ENCODE measurements at places on chromosomes 2 and 18. TPM values are rescaled to one million over a fixed set of nuclear protein-coding genes. Genes with fewer than 3 reads are reported as not detected.

DNA sequence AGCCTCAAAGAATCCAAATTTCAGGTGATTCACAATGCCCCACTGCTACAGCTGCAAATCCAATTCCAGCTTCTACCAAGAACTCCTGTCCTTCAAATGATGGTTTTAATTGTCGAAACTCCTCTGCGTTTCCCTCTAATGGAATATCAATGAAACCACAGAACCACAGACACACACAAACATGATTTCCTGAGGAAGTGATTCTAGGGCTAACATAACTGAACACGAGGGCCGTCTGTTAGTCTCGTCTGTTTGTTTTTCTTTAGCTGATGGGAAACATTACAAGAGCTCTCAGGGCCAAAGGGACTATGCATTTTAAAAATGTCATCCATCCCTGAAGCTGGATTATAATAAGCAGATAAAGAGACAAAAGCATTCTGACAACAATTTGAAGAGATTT, 59.4 kb downstream of the RNF152 start:
- DNase-seq = no peak

- no peak for DNase-seq
These were observed 91.8 kb downstream of the CABLES1 start for GRCh38 chr18:23226930-23227725.

GRCh38 chr2:152532241-152532640, 185.0 kb downstream of the PRPF40A start:
- DNase-seq = no peak

GRCh38 chr2:16184945-16185660, 244.8 kb downstream of the MYCN start:
- DNase-seq = no peak

The HRH4 gene
- not detected for total RNA-seq

- no peak for DNase-seq
These were observed 45.5 kb downstream of the EML4 start for GRCh38 chr2:42214669-42215068.

The ANKRD23 gene
- 3.2 TPM for total RNA-seq

- DNase-seq = no peak
These were observed 30.7 kb downstream of the COPS8 start for GRCh38 chr2:237116431-237116830.

DNA sequence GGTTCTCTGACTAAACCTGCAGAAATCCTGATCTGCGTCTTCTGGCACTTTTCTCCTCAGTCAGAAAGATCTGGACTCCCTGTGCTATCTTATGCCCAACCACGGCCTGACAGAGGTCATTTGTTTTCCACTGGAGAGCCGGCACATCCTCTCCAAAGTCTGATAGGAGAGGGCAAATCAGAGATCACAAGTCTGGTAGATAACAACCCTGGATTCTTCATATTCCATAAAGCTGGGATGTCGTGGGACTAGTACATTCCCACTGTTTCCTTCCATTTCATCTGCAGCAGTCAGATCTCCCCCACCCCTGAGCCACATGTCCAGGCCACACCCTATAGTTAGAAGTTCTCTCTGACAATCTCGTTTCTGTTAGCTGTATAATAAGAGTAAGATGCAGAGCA, 157.0 kb downstream of the MGAT5 start:
- no peak for DNase-seq

GRCh38 chr2:109428281-109428680, 185.5 kb downstream of the SEPTIN10 start:
- DNase-seq = no peak

- DNase-seq = no peak
These were observed 446.3 kb downstream of the LPIN1 start for GRCh38 chr2:12192762-12193161.

DNA sequence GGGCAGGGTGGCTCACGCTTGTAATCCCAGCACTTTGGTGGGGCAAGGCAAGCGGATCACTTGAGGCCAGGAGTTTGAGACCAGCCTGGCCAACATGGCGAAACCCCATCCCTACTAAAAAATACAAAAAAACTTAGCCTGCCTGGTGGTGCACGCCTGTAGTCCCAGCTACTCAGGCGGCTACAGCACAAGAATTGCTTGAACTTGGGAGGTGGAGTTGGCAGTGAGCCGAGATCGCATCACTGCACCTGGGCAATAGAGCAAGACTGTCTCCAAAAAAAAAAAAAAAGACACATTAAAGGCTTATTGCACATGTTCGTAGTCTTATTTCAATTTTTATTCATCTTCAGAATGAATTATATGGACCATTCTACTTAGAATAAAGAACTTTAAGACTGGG, 110.2 kb downstream of the BMPR2 start:
- peak; percentile 59 for DNase-seq

GRCh38 chr2:199085261-199085660, 372.5 kb downstream of the SATB2 start:
- no peak for DNase-seq

The VSNL1 gene
- 0.45 TPM for total RNA-seq

The DSC3 gene
- total RNA-seq = 0.15 TPM

GRCh38 chr2:164948540-164948939, 6.8 kb downstream of the SLC38A11 start:
- DNase-seq = no peak

GRCh38 chr2:106065268-106065982, 128.7 kb downstream of the UXS1 start:
- DNase-seq = peak; percentile 46

The PDCD1 gene
- 2.3 TPM for total RNA-seq

DNA sequence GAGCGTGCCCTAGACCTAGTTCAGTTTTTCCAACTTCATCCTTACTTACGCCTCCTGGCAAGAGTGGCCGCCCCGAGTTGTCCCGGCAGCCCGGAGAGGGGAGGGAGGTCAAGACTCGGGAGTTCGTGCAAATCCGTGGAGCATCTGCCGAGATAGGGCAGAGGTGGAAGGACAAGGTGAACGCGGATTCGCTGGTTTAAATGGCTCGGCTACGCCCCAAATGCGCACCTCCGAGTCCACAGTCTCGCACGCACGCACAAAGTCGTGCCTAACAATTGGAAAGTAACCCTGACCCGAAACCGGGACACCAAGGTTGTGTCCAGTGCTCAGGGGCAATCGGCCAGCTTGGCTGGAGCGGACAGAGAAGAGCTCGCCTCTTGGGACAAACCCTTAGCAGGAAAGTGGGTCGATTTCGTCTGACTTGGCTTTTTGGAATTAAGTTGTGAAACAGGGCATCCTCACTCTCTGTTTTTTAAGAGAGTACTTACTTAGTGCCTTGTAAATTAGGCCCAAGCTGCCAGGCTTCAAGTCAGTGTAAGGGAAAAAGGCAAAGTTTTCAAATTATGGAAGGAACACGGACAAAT, 726 bp upstream of the SS18 start:
- no peak for DNase-seq

- DNase-seq = no peak
These were observed 43.4 kb upstream of the IGFBP2 start for GRCh38 chr2:216589791-216590190.

The CFAP221 gene
- 1.6 TPM for total RNA-seq

The GEN1 gene
- total RNA-seq = 12.8 TPM

The FBXO36 gene
- 8.9 TPM for total RNA-seq

The CCDC68 gene
- 16.2 TPM for total RNA-seq

- no peak for DNase-seq
These were observed 15.9 kb upstream of the WIPF1 start for GRCh38 chr2:174613531-174613930.

GRCh38 chr2:7262727-7263126, 345.5 kb downstream of the RNF144A start:
- DNase-seq = no peak

DNA sequence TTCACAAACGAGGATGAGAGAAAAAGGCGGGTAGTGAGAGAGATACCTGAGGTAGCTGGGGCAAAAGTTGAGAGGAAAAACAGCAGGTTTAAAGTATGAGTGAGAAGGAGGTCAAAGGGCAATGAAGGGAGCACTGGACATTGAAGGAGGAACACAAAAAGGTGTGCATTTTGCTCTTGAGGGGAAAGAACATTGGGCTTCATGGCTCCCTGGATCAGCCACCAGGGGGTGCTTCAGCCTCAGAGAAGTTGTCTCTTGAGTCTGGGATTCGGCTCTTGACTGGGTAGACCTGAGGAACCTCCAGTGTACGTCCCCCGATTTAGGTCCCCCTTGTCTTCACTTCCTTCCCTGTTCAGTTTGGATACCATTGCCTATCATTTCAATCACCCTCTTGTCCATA, 128.5 kb downstream of the RAPGEF4 start:
- peak; percentile 38 for DNase-seq

The DSC2 gene
- 7.4 TPM for total RNA-seq

DNA sequence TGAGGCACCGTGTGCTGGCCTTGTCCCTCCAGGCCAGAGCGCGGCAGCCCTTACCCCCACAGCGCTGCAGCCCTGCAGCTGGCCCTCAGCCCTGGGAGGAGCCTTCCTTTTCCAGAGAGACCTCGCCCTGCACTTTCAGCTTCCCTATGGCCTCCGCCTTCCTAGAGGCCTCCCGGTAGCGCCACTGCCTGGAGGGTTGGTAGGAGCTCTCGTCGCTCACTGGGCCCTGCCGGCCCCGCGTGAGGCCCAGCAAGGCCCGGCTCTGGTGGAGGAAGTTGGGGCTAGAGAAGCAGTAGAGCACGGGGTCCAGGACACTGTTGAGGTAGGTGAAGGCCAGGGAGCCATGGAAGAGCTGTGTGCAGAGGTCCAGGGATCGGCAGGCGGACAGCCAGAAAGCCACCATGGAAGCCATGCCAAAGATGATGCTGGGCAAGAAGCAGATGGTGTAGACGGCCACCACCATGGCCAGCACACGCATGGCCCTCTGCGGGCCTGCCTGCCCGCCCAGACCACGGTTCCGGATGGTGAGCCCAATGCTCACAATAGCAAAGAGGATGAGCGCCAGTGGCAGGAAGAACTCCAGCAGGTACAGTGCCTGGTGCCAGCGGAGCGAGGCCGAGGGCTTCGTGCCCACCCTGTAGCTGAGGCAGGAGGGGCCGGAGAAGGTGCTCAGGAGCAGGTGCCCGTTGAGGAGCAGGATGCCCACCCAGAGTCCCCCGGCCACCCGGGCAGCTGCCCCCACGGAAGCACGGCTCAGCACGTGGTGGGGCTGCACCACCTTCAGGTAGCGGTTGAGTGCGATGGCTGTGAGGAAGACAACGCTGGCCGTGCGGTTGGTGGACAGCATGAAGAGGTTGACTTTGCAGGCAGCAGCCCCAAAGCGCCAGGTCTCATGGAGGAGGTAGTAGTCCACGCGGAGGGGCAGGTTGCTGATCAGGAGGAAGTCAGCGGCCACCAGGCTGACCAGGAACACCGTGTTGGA, 821 bp downstream of the OXER1 start:
- DNase-seq = no peak

- no peak for DNase-seq
These were observed 57.8 kb upstream of the KIF5C start for GRCh38 chr2:148817210-148817708.

DNA sequence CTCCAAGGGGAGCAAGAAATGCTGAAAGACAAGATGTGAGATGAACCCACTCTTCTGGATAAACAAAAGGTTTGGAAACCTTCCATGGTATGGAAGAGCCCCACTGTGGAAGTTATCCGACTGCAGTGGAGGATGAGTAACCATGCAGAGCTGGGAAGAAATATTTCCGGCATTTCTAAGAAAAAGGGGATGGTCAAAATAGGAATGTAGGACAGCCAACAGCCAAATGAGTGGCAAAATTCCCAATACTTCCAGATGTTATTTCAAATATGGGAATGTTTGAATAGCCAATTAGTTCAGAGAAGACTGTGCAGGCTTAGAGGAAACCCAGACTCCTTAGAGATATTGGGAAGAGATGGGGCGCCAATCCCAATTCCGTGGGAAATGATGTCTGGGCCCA, 246.8 kb downstream of the RAD51AP2 start:
- DNase-seq = no peak

The CTAGE1 gene
- total RNA-seq = not detected

The ITSN2 gene
- 107 TPM for total RNA-seq

- no peak for DNase-seq
These were observed 608 bp upstream of the VPS4B start for GRCh38 chr18:63422864-63423304.

DNA sequence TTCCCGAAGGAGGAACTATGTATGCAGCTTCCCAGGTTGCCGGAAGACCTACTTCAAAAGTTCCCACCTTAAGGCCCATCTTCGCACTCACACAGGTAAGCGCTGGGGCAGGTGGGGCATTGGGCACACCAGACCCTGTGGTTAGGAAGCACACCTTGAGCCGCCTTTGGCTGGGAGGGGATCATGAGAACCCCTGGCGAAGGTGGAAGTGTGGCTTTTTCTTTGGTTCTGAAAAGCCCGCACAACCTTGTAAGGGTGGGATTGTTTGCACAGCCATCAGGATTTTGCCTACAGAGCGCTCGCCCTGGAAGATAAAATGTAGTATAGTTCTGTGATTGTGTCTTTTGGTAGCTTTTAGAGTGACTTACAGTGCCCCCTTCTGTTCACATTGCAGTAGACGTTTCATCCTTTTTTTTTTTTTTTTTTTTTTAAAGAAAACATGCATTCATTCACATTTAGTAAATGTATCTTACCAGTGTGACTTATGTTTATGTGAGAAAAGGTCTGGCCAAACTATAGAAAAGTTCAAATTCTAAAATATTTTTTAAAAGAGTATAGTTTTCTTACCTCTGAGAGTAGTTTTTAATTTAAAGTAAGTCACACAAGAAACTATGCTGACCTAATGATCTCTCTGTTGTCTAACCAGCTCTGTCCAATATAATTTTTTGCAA, 5.3 kb downstream of the KLF11 start:
- no peak for DNase-seq

GRCh38 chr2:10405448-10405847, 42.7 kb downstream of the ODC1 start:
- peak; percentile 92 for DNase-seq

DNA sequence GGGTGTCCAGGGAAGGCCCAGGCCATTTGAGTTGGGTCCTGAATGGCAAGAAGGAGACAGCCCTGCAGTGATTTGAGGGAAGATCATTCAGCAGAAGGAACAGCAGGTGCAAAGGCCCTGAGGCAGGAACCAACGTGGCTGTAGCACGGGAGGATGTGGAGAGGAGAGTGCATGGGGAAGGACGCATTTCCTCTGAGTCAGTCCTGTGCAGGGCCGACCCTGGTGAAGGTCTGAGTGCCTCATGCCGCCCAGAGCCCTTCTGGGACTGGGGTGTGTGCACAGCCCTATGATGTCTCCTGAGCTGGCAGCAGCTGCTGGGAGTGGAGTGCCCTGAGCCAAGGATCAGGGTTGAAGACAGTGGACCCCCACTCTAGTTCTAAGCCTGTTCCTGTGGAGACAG, 17.9 kb upstream of the ARHGEF4 start:
- DNase-seq = peak; percentile 14

The APCDD1 gene
- 7.8 TPM for total RNA-seq

GRCh38 chr18:13389491-13390131, 171.1 kb downstream of the LDLRAD4 start:
- DNase-seq = no peak

- DNase-seq = no peak
These were observed 20.6 kb upstream of the DSG3 start for GRCh38 chr18:31426871-31427406.

DNA sequence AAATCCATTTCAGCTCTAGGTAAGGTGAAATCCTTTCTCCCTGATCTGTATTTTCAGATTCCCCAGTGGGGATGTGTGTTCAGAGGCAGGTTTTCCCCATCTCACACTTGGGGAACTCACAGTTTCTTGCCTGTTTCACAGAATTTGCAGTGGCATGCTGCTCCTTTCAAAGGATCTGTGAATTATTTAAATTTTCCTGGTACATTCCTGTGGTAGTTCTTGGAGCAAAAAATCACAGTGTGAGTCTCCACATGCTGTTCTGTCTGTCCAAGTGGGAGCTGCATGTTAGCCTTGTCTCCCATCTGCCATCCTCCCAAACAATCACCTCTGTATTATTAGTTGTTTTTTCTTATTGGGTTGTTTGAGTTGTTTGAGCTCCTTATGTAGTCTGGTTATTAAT, 372.9 kb downstream of the ARL6IP6 start:
- no peak for DNase-seq

Data from thyroid gland (tissue), 4 donors.